AG09319 (cell line): ENCODE measurements at places on chromosomes 6 and 20.

- DNase-seq = no peak
Measured at GRCh38 chr20:227439-228105, 514 bp downstream of the DEFB129 start.

DNA sequence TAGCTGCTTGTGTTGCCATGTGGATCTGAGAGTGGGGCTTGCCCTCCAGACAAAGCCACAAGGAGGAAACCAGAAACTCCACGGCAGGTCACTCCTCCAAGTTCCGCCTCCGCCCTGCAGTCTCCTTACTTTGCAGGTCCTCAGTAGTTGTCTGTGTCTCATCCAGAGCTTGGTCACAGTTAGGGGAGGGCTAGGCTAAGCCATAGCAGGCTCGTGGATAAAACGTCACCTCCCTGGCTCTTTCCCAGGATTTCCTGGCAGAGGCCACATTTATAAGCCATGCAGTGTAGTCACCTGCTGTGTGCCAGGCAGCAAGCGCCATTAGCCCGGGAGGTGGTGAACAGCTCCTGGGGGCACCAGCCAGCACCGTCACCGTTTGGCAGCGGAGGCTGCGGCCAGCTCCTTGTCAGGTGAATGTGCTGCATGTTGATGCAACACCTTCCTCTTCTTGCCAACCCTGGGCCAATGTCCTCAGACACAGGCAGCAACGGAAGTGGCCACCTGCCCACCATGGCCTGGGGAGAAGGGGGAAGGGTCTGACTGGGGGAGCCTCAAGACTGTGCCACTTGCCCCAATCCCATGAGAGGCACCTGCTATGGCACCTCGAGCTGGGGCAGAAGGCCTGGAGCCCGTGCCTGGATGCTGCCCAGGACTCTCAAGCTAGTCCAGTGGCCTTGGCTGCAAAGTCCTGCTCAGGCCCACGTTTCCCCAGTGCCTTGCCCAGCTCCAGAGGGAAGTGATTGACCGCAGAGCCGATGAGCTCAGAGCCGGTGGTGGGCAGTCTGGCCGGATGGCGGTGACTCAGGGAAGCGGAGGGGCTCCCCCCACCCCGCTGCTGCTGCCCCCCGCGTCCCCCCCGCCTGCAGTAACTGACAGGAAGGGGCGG lies 39.0 kb upstream of the SLCO4A1 start:
- no peak for DNase-seq

DNA sequence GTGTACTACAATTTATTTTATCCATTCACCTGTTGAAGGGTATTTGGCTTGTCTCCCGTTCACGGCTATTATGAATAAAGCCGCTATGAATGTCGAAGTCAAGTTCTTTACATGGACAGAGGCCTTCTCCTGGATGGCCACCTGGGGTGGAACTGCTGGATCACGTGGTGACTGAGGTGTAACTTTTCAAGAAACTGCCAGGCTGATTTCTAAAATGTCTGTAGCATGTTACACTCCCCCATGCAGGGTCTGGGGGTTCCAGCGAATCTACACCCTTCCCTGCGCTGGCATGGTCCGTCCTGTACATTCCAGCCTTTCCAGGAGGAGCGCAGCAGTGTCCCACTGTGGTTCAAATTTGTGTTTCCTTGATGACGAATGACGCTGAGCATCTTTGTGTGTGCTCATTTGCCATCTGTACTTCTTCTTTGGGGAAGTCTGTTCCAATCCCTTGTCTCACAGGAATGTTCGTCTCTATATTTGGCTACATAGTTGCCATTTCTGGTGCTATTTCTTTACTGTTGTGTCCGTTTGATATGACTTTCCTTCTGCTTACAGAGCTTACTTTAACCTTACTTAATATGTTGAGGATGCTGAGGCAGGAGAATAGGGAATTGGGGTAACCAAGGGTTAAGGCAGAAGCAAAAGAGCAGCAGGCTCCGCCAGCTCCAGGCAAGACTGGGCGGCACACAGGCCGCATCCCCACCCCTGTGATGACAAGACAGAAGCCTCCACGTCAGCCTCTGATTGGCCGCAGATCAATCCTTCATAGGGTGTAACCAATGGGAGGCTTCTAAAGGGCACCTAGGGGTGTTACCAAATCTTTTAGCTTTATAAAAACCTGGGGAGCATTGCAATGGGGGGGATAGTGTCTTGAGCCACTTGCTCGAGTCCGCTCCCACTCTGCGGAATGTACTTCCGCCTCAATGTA lies 106.6 kb downstream of the TAF4 start:
- no peak for DNase-seq

DNA sequence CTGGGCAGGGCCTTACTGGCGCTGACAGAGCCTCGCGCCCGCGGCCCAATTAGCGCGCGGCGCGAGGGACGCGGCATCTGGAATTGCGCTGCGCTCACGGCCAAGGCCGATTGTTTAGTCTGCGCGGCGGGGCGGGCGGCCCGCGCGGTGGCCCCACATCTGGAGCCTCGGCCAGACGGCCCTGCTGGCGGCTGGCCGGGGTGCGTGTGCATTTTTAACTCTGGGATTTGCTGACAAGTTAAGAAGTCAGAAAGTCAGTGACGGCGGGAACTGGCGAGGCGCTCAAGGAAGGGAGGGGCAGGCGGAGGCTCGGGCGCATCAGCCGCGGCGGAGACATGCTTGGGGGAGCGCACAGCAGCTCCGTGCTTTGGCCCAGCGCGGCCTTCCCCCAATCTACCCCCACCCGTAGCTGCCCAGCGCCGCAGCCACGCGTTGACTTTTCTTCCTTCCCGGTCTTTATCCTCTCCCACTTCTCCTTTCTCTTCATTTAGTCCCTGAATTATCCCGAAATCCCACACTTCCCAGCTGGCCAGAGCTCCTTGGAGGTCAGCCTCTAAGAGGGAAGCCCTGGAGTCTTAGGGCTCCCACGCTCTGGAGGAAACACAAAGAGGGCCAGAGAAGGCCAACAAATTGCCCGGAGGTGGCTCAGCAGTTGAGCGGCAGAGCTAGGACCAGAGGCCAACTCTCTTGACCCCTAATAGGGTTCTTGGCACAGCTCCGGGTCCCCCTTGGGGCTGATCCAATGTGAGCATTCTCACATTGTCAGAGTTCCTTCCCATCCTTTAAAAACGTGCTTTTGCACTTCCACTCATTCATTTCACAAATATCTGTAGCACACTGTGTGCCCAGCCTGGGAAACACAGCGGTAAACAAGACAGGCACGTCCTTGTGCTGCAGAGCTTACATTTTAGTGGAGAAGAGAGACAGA lies 40.8 kb upstream of the FOXP4 start:
- peak; percentile 54 for DNase-seq

DNA sequence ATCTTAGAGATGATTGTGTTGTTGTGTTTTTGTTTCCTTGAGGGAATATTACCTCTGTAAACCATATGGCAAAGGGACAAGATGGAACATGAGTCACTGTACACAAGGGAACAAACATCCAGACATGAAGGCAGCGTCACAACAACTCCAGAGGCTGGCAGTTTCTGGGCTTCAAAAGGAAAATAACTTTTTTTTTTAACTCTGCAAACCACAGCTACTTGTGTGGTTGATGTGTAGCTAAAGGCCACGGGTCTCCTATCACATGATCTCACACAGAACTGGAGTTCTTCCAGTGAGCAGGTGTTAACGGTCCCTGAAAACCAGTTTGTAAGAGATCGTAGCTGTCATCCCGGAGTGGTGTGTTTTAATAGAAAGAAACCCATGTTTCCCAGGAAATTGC lies 33.2 kb upstream of the HBS1L start:
- no peak for DNase-seq

DNA sequence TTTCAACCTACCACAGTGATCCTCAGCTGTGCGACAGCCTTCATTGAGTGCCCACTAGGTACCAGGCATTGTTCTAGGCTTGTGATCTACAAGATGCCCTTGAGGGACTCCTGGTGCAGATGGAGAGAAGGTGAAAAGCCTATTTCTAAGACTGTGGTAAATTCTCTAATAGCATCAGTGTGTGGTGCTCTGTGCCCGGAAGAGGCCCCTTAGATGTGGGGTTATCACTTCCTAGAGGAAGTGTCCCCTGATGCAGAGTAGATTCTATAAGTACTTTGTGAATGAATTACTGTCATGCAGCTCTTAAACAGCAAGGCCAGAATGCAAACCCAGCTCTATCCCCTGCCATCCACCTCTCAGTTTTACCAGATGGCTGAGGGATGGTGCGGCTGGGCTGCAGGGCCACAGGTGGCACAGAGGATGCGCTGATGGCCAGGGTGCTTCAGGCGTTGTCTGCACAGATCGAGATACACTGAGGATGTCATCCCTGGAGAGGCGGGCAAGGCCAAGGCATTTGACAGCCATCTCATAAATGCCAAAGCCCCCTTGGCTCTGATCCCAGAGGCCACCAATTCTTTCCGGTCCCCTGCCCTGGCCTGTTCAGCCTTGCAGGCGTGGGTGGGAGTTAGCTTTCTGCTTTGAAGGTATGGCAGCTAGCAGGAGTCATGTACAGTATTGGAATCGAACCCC lies 96.7 kb downstream of the TOX2 start:
- DNase-seq = no peak

GRCh38 chr6:155850408-155850841 lies 394.8 kb upstream of the NOX3 start:
- no peak for DNase-seq

DNA sequence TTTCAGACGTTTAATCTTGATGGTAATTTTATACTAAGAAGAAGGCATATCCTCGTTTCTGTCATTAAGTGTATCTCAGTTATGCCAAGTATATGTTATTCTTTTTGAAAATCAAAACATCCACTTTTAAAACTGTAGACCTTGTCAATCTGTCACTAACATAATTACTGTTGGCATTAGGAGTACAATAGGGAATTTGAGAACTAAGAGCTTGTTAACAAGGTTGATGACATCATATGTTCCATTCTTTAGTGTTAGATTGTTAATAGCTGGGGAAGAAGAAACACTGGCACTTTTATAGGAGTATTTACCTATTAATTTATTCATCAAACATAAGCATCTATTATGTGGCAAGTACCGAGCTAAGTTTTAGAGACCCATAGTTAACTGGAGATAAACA lies 76.2 kb downstream of the MAP3K4 start:
- DNase-seq = no peak

- DNase-seq = no peak
Measured at GRCh38 chr6:154538640-154539191, 28.2 kb upstream of the CNKSR3 start.

DNA sequence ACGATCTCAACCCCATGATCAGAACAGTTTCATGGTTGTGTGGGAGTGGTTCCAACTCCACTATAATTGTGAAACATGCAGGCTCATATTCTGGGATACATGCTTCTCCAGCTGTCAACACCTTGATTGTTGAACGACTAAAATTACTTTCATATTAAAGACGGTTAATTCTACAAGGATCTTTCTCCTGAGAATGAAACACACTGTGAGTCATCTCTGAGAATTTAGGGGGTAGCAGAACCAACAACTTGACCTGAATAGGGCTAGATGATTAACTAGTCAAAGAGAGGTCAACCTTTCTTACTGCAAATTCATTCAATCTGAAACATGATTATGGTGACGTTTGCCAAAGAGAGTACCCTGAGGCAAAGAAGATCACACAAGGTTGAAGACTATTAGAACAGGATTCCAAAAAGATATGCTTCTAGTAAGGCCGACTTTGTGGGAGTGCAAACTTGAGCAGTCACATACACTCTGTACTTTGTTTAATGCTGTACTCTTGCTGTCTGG lies 175.2 kb upstream of the CITED2 start:
- no peak for DNase-seq

DNA sequence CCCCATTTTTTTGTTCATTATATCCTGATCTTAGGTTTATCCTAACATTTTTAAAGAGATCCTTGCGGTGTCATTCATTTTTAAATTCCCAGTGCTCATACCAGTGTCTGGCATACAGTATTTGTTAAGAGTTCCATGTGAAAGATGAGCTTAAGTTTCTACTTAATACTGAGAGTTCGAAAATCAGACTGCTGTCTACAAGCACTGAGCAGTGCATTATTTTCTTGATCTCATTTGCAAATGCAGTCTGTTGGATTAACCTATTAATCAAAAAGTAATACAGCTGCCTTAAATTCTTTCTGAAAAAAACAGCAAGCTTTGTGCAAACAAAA lies 663 bp downstream of the COQ3 start:
- no peak for DNase-seq

GRCh38 chr20:38305541-38305940 lies 1.6 kb downstream of the BPI start:
- no peak for DNase-seq

DNA sequence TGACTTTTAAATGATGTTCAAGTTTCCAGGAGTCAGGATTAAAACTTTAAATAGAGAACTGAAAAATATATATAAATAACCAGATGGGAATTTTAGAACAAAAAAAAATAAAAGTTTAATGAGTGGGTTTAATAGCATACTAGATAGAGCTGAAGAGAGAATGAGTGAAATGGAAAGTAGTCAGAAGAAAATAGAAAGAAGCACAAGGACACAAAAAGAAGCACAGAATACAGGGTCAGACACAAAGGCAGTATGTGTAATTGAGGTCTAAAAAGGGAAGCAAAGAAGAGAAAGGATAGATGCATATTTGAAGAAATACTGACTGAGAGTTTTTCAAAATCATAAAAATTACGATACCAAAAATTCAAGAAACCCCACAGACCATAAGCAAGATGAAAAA lies 159.8 kb upstream of the FERMT1 start:
- no peak for DNase-seq
